Activated T-cell treated with anti-CD3 and anti-CD28 coated beads for 24 hours (primary cell): ENCODE measurements at places on chromosomes 4 and X.

DNA sequence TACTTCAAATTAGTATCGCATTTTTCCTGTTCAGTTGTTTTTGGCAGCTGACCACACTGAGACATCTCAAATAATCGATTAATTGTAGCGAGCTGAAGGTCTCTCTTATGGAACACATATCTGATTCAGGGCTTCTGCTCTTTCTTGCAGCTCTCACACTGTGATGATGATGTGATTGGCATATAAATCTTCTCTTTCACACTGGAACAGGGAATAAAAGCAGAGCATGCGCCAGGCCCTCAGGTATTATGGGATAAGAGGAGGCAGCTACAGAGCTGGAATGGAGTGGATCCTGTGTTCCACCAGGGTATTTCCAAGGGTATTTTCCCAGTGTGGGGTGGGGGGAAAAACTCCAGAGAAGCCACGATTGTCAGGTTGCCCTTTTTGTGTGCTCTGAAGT lies 265.4 kb upstream of the CASK start:
- DNase-seq = no peak

GRCh38 chrX:119706616-119707015 lies 13.6 kb upstream of the SEPTIN6 start:
- DNase-seq = no peak

- DNase-seq = no peak
These were observed 19.0 kb upstream of the GPC4 start for GRCh38 chrX:133434197-133434820.

DNA sequence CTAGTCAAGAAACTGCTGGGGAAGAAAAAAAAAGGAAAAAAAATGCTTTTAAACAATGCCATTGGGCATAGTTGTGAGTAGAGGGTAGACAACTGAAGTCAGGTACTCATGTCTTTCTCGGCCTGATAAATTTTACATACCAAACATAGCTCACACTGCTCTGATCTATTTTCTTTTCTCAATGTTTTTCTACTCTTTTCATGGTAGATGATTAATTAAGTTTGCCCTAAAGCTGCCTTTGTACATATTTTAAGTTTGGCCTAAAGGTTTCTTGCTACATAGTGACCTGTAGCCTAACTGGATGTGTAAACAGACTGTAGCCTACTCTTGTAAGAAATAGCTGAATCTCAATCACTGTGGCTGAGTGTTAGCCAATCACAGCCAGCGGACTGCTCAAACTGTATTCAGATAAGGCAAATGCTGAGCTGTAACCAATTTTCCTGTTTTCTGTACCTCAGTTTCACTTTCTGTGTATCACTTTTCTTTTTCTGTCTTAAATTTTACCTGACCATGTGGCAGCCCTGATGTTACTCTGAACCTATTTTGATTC lies 121.0 kb downstream of the PCDH10 start:
- no peak for DNase-seq

DNA sequence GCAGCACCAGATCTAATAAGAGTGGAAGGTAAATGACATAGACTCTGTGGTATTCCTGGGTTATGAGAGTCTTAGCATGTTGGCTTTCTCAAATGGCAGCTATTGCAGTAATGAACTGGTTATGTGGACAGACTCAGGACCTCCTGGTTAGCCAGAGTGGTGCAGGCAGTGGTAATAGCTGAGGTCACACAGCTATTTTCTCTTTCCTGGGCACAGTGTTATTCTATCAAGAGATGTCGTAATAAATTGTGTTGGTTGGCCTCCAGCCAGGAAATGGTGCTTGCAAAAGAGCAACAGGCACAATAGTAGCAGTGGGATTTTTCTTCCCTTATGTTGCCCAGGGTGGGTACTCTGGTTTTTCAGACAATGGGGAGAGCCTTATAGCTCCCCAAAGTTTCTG lies 279.2 kb upstream of the FGF16 start:
- no peak for DNase-seq

DNA sequence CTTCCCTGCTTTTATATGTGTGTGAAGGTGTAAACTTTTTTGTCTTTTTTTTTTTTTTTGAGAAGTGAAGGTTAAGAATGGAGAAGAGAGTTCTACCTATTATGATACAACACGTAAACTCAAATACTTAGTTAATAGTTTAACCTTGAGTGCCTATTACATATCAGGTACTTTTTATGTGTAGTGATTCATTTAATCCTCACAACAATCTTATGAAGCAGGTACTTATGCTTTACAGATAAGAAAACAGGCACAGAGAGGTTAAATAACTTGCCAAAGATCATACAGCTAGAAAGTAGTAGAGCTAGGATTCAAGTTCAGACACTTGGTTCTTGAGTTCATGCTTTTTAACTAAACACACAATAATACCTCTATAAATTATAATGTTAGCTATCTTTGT lies 107.4 kb downstream of the THOC2 start:
- DNase-seq = no peak

GRCh38 chr4:48503233-48504025 lies 13.4 kb downstream of the ZAR1 start:
- DNase-seq = no peak
